ENCODE measurements at places on chromosomes 4 and X. TPM values are rescaled to one million over a fixed set of nuclear protein-coding genes. Genes with fewer than 3 reads are reported as not detected.

ZFP42 gene
- not detected for total RNA-seq

HSFX4 gene
- total RNA-seq: not detected

TREX2 gene
- 2.7 TPM for total RNA-seq

USP51 gene
- 2.7 TPM for total RNA-seq

MED28 gene
- total RNA-seq: 38.6 TPM

FGB gene
- total RNA-seq: not detected

ANXA3 gene
- total RNA-seq: 1.7 TPM

DCAF16 gene
- 50.2 TPM for total RNA-seq

F9 gene
- total RNA-seq: not detected

USP27X gene
- total RNA-seq: 2.1 TPM

SPANXD gene
- not detected for total RNA-seq

PCSK1N gene
- 1.9 TPM for total RNA-seq

GNRHR gene
- total RNA-seq: not detected

GABRA4 gene
- total RNA-seq: not detected

NPY2R gene
- total RNA-seq: not detected

SPANXN5 gene
- total RNA-seq: not detected

COMMD8 gene
- total RNA-seq: 14.1 TPM

MAGT1 gene
- total RNA-seq: 29.6 TPM

CFAP47 gene
- total RNA-seq: not detected

KIF4A gene
- 28.7 TPM for total RNA-seq

SPANXA2 gene
- total RNA-seq: not detected

WDR17 gene
- total RNA-seq: 2.9 TPM

GRID2 gene
- not detected for total RNA-seq

LAS1L gene
- total RNA-seq: 37.9 TPM

SOWAHB gene
- not detected for total RNA-seq

RHOXF1 gene
- 0.76 TPM for total RNA-seq

SH2D1A gene
- total RNA-seq: 40.7 TPM

HS6ST2 gene
- 0.12 TPM for total RNA-seq

CACNA1F gene
- total RNA-seq: 4.1 TPM

DCAF8L2 gene
- not detected for total RNA-seq
